ENCODE measurements at places on chromosomes 2 and 18. TPM values are rescaled to one million over a fixed set of nuclear protein-coding genes. Genes with fewer than 3 reads are reported as not detected.

DNA sequence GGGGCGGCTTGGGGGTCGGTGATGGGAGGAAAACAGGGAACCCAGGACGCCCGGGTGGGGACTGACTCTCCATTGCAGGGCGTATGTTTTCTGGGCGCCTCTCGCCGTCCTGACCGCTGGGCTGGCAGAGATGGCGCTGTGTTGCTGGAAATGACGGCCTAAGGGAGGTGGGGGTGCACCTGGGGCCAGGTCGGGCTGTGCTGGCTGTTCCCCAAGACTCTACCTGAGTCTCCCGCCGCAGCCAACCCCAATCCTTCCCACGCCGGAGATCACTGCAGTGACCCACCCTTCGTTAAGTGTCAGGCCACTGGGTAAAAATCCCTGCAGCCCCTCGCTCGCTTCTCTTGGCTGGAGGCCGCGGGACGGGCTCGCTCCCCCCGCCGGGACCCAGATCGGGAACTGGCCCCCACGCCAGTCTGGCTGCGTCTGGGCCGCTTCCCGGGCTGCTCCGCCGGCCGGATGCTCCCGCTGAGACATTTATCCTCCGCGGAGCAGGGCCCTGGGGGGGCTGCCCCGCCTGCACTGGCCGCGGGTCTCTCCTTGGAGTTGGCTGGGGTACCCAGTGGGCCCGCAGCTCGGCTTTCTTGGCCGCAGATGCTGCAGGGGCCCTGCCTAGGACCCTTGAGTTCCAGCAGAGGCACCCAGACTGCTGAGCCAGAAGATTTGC lies 7.8 kb upstream of the ARMC9 start:
- no peak overlapping the region for H3K4me3 ChIP-seq
- peaks cover 32% of the 10 kb centered on the region for H3K27me3 ChIP-seq
- DNase-seq, result no peak
- no peak overlapping the region for H3K27ac ChIP-seq
- no peaks in the 10 kb centered on the region for H3K36me3 ChIP-seq

The EPB41L3 gene
- 1.9 TPM for total RNA-seq

DNA sequence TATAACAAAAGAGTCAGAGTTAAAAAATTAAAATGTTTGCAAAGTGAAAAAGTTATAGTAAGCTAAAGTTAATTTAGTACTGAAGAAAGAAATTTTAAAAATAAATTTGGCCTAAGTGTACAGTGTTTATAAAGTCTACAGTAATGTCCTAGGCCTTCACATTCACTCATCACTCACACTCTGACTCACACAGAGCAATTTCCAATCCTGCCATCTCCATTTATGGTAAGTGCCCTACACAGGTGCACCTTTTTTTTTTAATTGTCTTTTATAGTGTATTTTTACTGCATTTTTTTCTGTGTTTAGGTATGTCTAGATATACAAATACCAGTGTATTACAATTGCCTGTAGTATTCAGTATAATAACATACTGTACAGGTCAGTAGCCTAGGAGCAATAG lies 562.9 kb downstream of the PIK3C3 start:
- no peaks in the 10 kb centered on the region for H3K4me1 ChIP-seq
- no peaks in the 10 kb centered on the region for H3K27me3 ChIP-seq
- no peak for DNase-seq
- no peak overlapping the region for H3K4me3 ChIP-seq

DNA sequence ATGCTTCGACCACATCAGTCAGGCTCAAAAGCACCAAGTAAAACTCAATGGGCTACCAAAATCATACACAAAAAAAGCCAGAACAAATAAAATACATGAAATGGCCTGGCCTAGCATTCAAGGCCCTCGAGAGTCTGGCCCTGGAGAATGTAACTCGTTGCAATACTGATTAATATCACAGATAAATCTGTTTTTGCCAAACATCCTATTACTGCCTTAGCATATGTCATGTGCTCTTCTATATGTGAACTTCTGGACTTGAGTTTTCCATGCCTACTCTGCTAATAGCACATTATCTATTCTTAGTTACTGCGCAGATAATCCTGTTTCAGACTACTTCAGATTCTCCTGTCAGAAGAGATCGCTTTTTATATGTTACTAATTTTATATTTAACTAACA lies 250.7 kb upstream of the SMAD7 start:
- H3K4me3 ChIP-seq, result no peak overlapping the region
- no peak overlapping the region for H3K27ac ChIP-seq
- H3K27me3 ChIP-seq, result no peaks in the 10 kb centered on the region
- H3K36me3 ChIP-seq, result peaks cover 14% of the 10 kb centered on the region
- H3K4me1 ChIP-seq, result peaks cover 3% of the 10 kb centered on the region
- DNase-seq, result no peak
